Kidney tubule cell (primary cell): ENCODE measurements at places on chromosomes 4 and X.

GRCh38 chr4:181582595-181582994 lies 660.6 kb upstream of the TENM3 start:
- DNase-seq, result no peak

DNA sequence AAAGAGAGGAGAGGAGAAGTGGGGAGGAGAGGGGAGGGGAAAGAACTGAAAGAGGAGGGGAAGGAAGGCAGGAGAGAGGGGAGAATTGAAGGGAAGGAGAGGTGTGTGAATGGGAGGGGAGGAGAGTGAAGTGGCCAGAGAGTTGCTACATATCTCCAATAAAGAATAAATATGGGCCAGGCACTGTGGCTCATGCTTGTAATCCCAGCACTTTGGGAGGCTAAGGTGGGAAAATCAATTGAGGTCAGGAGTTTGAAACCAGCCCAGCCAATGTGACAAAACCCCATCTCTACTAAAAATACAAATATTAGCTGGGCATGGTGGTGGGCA lies 482.4 kb downstream of the NAF1 start:
- no peak for DNase-seq

DNA sequence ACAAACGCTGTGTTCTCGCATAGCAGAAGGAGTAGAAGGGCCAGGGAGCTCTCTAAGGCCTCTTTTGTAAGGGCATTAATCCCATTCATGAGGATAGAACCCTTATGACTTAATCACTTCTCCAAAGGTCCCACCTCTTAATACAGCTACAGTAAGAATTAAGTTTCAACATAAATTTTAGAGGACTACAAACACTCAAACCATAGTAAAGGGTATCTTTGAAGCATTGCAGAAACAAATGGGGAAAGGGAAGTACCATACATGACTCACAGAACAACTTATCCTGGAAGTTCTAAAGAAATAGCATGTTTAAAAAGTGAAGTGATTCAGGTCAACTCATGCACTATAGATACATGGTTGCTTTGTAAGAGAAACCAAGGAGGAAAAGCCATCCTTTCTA lies 680.8 kb downstream of the RPA4 start:
- DNase-seq, result no peak

DNA sequence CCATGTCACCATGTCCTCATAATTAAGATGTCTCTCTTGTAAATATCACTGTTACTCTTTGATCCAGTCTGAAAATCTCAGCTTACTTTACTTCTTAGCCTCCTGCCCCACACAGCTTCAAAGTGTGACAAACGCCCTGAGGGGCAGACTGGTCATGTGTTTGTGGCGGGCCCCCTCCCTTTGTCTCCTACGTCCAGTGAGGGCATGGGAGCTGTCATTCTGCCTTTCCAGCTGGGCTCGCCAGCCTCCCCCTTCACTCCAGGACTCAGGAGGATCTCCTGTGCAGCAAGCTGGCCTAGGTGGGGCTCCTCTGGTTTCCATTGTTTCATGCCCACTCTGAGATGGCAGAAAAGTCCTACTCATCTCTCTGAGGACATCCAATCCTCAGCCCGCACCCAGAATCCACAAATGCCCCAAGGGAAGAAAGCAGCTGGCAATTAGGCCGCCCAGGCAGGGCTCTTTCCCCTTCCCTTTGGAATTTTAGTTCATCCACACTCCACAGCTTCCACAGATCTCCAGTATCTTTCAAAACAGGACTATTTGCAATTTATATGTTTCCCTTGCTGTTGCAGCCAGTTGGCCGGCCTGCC lies 86.4 kb upstream of the C4orf50 start:
- no peak for DNase-seq

GRCh38 chr4:140020457-140021361 lies 133.3 kb downstream of the MAML3 start:
- no peak for DNase-seq

- no peak for DNase-seq
Observed at GRCh38 chrX:133847340-133847994, 137.9 kb downstream of the GPC3 start.

GRCh38 chr4:124409044-124409443 lies 303.5 kb downstream of the ANKRD50 start:
- peak; percentile 16 for DNase-seq

GRCh38 chrX:55867708-55868107 lies 150.2 kb downstream of the RRAGB start:
- no peak for DNase-seq

DNA sequence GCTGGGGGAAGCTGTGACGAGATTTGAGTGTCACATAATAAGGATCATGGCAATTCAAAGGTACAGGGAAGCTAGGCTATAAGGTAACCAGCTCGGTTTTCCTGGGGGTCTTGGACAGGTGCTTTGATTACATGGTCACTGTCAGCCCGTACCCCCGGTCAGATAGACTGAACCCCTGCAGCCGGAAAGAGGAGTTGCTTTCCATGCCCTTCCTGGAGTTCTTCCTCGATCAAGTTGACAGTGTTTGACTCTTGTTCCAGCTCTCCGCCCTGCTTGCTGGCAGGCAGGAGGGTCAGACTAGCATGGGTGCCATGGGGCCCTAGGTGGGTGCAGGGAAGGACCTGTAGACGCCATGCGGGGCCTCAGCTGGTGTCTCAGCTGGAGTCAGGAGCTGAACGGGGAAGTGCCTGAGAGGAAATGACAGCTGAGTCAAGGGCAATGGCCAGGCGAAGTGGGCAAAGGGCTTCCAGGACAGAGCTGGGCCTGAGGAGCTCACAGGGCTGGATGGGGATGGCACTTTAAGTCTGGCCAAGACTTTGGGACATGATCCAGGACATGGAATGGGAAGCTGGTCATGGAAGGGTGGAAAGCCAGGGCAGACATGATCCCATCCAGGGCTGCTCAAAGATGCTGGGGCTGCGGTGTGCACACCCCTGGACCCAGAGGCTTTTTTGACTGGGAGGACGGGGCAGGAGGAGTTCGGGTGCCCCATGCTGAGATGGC lies 1.6 kb downstream of the TMEM187 start:
- DNase-seq, result no peak

DNA sequence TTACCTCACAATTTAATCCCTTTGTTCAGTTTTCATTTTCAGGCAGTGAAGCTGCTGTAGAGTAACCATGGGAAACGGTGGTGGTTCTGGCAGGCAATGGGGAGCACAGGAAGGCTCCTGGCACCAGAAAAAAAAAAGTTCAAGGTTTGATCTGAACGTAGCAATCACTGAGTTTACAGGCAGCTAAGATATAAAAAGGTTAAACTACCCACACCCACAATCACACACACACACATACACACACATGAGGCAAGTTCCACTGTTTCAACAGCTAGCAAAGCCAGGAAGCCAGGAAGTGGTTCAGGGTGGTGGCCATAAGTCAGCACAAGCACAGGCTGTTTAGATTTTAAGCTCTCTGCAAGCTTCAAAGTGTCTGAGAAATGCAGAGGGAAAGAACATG lies at the start of gene SULT1B1:
TSS of gene SULT1B1 (minus strand) at position 166 of the 400 bp plus-strand sequence. CDS start 5,403 bp downstream, outside the sequence.
- peak; percentile 25 for DNase-seq

- DNase-seq, result peak; percentile 44
Observed at GRCh38 chr4:78379040-78379439, 172.5 kb upstream of the ANXA3 start.

GRCh38 chr4:113101669-113102068 lies 52.2 kb downstream of the ANK2 start:
- DNase-seq, result peak; percentile 67

- DNase-seq, result peak; percentile 11
Observed at GRCh38 chrX:13266641-13267345, 53.1 kb downstream of the ATXN3L start.

- DNase-seq, result peak; percentile 8
Observed at GRCh38 chr4:80566203-80566872, 230.8 kb downstream of the CFAP299 start.

DNA sequence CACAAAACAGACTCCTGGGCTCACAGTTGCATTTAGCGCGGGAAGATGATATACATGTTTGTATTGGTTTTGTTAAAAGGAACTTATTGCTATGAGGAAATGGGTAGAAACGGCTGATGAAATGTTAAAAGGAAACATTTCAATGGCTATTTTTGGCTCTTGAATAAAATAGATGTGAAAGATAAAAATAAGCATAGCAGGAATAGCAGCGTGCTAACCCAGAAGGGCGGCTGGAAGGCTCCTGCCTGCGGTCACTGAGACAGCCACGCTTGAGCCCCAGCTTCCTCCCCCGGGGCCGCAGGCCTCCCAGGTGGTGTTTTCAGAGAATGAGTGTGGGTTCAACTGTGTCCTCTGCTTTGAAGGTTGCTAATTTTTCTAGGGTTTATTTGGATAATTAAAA lies 35.0 kb upstream of the CLCN4 start:
- DNase-seq, result no peak

- DNase-seq, result peak; percentile 91
Observed at GRCh38 chr4:185471235-185472102, at the start of gene CCDC110. Gene CCDC110, minus strand, starts transcription at chr4:185471733. Its CDS starts 50 bp downstream, at chr4:185471683.

DNA sequence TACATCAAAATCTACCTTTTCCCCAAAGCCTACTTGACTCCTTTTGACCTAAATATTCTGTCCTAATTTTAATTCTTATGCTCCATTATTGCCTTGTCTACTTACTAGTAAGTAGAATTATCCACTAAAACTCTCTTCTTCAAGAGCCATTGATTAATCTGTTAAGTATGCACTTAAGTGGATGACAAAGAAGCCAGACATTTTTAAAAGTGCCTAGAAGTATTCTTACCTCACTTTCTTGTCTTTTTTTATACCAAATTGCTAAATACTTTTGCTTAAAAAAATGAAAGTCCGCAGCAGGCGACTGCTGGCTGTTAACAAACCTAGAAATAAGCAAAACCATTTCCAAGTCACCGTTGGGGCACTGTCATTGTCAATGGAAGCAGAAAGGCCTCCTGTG lies 20.1 kb upstream of the FRMPD4 start:
- no peak for DNase-seq

DNA sequence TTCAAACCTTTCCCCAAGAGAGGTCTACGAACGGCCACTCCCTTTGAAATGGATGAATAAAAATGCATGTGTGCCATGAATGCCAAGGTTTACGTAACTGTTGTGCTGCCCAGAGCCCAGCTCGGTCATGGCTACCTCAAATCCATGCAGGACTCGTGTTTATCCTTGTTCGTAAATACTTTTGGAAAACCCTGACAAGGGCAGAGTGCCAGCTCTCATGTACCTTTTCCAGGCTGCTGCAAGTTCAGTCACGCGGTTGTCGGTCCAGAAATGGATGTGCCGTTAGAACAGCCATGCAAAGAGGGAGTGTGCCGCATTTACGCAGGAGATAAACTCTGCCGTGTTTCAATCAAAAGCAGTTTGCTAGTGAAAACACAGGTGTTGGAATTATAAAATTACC lies 123.4 kb downstream of the AMELX start:
- no peak for DNase-seq

GRCh38 chr4:41256131-41256739 lies 493 bp upstream of the UCHL1 start:
- DNase-seq, result peak; percentile 29

DNA sequence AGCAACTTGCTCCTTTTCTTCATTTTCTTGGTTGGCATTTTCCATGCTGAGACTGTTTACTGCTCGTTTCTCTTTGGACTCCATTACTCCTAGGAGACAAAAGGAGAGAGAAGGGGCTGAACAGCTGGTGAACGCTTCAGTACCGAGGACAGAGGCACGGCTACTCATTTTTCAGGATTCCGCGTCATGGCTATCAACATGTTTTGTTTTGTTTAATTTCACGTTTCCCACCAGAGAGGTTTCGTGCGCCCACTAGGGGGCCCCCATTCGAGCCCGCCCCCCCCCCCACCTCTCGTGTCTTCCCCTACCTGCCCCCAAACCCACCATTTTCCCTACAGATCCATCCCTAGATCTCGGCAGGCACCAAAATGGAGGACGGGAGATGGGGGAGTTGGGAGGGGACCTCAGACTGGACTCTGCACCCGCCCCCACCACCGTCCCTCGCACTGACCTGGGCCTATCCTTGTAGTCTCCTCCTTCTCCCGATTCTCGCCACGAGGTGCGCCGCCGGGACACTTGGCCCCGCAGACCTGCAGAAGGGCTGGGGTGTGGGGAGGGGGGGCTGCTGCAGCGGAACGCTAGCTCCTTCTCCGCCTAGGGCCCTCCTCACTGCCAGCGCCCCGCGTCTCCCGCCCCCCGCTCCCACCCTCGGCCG lies 653 bp downstream of the BEX1 start:
- DNase-seq, result no peak

- no peak for DNase-seq
Observed at GRCh38 chr4:137545461-137545861, 13.2 kb upstream of the PCDH18 start.

DNA sequence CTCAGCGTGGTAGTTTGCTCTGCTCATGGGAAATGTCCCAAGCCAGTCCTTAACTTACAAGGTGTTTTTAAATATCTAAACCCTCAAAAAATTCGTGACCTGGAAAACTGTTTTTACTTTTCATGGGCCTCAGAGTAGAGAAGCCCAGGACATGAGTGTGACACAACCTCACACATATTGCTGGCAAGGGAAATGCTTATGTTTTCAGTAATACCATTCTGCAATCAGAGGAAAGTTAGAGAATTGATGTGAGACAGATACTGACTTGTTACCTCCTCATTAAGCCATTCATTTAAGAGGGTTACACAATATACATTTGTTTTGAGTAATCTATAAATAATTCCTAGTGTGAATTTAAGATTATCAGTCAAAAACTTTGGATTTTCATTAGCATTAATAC lies 209.5 kb downstream of the ARHGAP10 start:
- no peak for DNase-seq

- no peak for DNase-seq
Observed at GRCh38 chr4:166003811-166004210, 130.8 kb downstream of the TLL1 start.

GRCh38 chr4:1099270-1099669 lies 14.1 kb downstream of the RNF212 start:
- DNase-seq, result no peak

GRCh38 chr4:8585721-8586212 lies 5.6 kb downstream of the GPR78 start:
- no peak for DNase-seq

DNA sequence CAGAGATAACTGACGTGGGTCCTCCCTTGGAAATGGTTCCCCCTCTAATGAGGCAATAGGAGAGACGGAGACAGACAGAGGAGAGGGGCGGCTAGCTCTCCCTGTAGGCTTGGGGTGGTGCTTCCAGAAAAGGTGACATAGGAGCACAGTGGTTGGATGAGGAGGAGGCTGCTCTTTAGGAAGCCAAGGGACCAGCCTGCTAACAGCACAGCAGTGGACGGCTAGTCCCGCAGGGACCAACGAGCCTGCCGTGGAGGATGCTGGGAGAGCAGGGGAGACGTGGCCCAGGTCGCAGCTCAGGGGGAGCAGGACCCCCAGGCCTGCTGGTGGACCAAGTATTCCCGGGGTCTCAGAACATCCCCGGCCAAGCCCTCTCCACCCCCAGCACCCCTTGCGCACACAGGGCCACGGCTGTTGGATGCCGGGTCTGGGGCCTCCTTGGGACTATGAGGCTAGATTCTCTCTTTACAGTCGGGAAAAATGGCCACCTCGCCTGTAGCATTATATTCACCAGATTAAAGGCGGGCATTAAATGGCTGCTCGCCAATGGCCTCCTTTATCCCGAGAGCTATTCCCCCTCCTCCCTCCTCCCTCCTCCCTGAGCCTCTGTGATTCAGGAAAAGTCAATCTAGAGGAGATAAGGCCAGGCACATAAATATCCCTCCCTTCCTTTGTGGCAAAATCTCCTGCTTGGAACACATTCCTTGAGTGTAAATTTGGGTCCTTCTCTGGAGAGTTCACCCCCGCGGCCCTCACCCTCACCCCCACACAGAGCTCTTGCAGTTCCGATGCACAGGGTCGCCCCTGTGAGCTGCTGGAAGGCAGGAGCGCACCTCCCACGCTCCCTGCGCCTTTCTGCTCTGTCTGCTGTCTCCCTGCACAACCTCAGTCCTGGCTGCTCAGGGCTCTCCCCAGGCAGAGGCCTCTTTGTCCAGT lies 30.5 kb upstream of the NSG1 start:
- DNase-seq, result no peak
